T-helper 1 cell (primary cell): ENCODE measurements at places on chromosomes 16 and 17.

DNA sequence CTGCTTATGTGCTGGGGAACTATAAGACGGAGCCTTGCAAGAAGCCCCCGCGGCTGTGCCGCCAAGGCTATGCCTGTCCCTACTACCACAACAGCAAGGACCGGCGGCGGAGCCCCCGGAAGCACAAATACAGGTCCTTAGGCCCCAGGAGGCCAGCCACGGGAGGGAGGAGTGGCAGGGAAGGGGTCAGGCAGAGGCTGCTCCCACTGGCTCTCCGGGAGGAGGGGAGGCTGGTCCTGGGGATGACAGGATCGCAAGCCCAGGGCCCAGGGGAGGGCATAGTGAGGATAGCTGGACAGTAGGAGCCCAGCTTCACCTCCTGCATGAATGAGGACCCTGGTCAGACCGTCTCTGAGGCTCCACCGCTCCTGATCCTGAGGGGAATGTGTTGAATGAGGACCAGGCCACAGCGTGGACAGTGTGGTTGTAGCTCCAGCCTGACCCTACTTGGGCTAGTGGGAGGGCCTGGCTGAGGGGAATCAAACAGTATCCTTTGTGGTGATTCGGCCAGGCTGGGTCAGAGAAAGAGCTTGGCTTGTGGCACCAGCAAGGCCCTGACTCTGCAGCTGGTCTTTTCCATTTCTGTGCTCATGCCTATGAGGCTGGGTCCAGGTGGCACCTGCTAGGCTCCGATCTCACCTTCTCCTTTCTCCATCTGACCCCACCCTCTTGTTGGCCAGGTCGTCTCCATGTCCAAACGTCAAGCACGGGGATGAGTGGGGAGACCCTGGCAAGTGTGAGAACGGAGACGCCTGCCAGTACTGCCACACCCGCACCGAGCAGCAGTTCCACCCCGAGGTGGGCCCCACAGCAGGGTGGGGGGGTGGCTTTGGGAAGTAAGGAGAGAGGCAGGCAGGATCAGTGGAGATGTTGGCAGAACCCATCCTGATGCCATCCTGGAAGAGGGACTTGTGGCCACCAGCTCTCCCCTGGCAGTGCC lies 28.7 kb downstream of the UNK start:
- no peak for DNase-seq

DNA sequence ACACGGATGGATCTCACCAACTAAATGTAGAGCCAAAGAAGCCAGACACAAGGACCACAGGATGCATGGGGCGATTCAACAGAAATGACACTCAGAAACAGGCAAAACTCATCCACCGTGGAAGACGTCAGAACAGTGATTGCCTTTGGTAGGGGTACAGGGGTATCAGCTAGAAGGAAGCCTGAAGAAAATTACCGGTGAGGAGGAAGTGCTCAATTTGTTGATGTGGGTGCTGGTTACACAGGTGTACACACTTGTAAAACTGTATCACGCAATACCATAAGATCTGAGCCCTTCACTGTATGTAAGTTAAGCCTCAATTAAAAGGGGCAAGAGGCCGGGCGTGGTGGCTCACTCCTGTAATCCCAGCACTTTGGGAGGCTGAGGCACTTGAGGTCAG lies 226.1 kb downstream of the C16orf78 start:
- no peak for DNase-seq

- DNase-seq: no peak
Measured at GRCh38 chr16:47626246-47626645, 165.1 kb downstream of the PHKB start.

DNA sequence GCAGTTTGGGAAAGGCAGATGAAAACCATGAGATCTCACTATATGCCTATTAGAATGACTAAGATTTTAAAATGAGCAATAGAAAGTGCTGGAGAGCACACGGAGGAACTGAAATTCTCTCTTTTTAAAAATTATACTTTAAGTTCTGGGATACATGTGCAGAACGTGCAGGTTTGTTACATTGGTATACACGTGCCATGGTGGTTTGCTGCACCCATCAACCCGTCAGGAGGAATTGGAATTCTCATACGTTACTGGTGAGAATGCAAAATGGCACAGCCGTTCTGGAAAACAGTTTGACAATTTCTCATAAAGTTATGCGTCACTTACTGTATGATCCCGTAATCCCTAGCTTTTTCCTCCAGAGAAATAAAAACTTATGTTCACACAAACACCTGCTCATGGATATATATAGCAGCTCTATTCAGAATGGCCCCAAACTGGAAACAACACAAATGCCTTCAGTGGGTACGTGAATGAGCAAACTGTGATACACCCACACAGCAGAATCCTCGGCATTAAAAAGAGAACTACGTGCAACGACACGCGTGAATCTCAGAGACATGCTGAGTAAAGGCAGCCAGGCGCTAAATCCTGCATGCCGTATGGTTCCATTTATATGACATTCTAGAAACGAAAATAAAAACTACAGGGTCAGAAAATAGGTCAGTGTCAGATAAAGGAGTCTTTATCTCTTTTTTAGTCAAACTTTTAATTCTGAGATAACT lies 11.8 kb downstream of the PIK3R6 start:
- no peak for DNase-seq

DNA sequence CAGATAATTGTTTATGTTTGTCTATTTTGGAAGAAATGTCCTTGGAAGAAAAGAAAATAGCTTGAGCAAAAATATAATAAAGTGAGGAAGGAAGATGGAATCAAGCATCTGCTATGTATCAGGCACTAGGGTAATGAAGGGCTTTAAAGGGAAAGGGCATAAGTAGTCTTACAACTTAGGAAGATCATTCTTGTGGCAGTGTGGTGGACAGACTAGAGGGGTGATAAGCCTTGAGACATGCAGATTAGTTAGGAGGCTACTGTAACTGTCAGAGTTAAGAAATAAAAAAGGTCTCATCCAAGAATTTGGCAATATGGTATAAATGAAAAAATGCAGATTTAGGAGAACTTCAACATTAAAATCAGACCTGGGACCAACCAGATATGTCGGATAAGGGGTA lies 14.9 kb downstream of the FAM222B start:
- no peak for DNase-seq

GRCh38 chr16:3058139-3059030 lies 7.1 kb upstream of the IL32 start:
- DNase-seq: no peak

GRCh38 chr17:44533533-44534246 lies 23.6 kb upstream of the FZD2 start:
- peak; percentile 75 for DNase-seq

- no peak for DNase-seq
Measured at GRCh38 chr17:56185491-56186221, 32.4 kb downstream of the ANKFN1 start.

- no peak for DNase-seq
Measured at GRCh38 chr17:31570231-31570630, 178.8 kb downstream of the RAB11FIP4 start.

DNA sequence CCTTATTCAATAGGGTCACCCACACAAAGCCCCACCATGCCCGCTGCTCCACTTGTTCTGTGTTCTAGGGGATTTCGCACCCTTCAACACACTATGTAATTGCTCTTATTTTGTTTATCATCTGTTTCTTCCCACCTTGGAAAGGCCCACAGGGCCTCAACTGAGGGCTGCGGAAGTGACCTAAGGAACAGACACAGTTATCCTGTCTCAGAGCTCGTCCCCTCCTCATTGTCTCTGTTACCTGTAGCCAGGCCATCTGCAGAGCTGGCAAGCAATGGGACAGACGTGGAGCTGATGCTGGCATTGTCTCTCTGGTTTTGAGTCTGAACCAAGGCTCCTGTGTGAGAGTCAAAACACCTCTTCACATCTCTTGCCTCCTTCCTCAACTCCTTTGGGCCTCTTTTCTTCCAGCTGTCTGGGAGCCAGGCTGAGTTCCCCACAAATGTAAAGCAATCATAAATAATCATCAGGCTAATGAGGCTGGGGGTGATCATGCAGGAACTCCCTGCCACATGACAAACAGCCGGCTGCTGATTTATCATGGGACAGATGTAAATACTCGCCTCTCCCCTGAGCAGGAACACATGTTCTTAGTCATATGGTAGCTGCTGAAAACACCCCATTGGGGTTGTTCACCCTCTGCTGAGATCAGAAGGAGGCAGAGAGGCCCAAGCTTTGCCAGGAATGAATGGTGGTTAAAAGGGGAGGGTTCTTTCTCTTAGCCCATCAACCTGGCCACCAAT lies 71.9 kb downstream of the AXIN2 start:
- DNase-seq: no peak

- DNase-seq: no peak
Measured at GRCh38 chr17:82802075-82802780, 37.6 kb downstream of the ZNF750 start.

DNA sequence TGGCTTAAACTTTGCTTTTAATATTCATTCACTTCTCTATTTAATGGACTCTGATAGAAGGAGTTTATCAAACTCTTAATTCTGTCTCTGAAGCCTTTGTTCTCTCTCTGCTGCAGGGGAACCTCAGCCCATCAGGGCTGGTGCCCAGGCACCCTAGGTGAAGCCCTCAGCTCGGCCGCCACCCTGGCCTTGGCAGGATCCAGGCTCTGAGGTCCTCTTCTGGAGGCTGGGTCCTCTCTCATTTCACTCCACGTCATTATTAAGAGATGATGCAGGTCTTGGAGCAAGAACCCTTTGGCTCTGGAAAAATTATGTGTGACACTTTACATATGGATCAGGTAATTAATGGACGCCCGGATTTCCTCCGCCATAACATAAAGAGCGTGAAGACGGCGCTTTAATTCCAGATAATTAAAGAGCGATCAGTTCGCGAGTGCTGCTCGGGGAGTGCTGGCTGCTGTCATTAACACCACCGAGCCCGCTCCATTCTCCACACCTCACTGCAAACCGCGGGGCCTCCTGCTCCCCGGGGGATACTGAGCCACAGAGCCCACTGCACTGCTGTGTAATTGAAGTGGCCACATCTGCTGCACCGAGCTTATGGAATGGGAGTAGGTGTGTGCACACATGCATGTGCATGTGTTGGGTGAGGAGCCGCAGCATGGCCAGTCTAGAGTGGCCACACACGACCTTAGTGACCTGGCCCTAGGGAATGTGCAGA lies 259.4 kb upstream of the TNRC6C start:
- DNase-seq: no peak

DNA sequence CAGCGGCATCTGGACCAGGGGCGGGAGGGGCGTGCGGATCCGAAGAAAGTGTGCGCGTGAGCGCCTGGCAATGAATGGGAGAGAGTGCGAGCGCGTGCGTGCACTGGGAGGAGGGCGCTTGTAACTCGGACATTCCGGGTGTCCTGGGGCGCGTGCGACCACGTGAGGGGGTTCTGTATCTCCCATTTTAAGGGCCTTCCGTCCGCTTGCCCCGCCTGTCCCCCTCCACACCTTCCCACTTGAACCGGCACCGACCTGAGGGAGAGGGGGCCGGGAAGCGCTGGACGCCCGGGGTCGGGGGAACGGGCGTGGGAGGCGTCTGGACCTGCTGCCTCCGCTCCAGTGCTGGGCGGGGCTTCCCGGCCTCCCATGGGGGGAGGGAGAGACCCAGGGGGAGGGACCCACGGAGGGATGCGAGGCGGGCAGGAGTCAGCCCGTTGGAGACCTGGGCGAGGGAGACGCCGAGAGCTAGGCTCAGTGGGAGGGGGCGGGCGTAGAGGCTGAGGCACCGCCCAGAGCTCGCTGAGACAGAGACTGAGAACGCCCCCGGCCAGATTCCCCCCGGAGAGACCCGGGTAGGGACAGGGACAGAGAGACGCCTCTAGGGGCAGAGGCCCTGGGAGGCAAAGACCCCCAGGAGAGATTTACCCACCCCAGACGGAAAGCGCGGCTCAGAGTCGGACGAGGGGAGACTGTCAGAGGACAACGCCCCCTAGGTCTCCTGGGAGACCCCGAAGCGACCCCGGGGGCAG lies at the start of gene KREMEN2:
TSS of gene KREMEN2 (plus strand) at position 553 of the 752 bp plus-strand sequence. CDS start 246 bp downstream, outside the sequence.
- DNase-seq: no peak

DNA sequence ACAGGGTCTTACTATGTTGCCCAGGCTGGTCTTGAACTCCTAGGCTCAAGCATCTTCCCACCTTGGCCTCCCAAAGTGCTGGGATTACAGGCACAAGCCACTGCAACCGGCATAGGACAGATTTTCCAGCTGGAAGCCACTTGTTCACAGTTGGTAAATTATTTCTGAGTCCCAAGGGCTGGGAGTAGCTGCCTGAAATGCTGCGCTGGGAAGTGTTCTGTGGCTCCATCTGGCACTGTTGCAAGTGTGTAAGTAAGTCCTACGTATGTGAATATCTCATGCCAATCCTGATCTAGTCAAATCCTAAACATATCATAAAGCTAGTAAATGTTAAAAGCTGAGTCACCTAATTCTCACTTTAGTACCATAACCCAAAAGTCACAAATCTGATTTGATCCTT lies 48.1 kb downstream of the YWHAE start:
- DNase-seq: no peak

DNA sequence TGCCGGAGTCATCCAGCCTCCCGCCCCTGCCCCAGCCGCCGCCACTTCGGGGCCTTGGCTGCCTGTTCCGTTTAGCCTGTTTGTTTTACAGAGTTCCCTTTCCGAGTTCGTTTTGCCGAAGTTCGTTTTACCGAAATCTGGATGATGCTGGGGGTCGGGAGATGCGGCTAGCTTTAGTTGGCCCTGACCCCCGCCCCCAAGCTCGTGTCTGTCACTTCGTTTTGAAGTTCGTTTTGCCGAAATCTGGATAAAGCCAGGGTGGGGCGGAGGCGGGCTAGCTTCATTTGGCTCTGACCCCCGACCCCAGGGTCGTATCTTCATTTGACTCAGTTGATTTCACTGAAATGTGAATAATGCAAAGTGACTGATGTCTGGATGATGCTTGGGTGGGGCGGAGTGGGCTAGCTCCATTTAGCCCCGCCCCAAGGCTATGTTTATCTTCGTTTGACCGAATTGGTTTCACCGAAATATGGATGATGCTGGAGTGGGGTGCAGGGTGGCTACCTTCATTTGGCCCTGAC lies 591 bp downstream of the PSMD7 start:
- peak; percentile 34 for DNase-seq

- DNase-seq: peak; percentile 31
Measured at GRCh38 chr16:15950161-15950854, 892 bp downstream of the ABCC1 start.

- no peak for DNase-seq
Measured at GRCh38 chr17:41008811-41009210, at the start of gene KRTAP3-1. Gene KRTAP3-1 (minus strand): TSS chr17:41009128. CDS start chr17:41009074, 54 bp downstream.

- peak; percentile 46 for DNase-seq
Measured at GRCh38 chr16:997440-998051, 16.0 kb downstream of the SOX8 start.

DNA sequence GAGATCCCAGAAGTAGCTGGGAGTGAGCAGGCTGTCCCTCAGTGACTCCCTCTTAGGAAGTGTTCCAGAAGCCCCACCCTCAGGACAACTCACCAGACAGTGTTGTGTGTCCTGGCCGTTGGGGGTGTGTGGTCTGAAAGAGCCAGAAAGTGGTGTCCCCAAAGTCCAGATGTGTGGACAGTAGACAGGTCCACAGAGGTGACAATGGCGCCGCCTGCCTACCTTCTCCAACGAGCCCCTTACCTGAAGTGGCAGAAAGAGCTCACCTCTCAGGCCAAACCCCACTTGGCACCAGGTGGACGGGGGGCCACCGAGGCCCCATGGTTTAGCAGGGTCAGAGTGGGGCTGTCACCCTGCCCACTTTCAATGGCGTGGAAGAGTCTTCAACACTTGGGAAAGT lies 19.9 kb downstream of the C17orf100 start:
- no peak for DNase-seq
